ENCODE measurements at places on chromosomes 7 and 10. TPM values are rescaled to one million over a fixed set of nuclear protein-coding genes. Genes with fewer than 3 reads are reported as not detected.

DNA sequence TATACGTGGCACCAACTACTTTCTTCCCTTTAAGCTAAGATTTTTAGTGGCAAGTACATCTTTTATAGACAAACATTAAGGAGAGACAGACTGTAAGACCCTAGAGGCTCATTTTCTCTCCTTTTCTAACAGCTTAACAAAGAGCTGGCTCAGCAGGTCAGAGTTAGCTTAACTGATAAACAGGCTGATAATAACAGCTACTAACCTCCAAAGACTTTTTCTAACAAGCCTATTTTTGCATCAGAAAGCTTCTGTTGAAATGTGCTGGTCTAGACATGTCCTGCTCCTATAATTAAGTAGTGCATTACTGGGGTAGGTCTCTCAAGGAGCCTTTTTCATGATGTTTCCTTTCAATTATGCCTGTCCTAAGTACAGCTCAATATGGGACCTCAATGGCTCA is 238.2 kb upstream of the FAM3C start:
- no peak for DNase-seq

DNA sequence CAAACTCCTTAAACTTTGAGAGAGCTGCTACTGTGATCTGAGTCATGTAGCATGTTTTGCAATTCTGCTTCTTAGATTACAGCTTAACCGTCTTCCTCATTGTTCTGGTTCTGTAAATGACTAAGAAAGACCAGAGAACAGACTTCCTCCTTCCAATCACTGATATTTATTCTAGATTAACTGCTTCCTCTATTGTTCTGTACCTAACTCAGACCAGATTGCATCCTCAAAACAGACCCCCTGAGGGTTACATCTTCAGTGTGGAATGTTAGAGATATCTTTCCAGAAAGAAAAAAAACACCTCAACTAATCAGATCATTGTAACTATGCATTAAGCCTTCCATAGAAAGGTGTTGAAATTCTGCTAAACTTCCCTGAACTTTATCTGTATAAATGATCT is 5.7 kb upstream of the PIP start:
- peak; percentile 41 for DNase-seq

GRCh38 chr7:28479507-28479947 is 67.2 kb downstream of the CREB5 start:
- DNase-seq: no peak

DNA sequence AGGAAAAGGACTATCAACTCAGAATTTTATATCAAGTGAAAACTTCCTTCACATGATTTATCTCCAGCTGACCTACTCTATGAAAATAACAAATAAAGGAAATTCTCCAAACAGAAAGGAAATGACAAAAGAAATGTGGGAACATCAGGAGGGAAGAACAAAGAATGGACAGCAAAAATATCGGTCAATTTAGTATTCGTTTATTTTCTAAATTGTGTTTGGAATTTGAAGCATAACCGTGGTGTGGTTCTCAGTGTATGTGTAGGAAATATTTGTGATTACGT is 8.7 kb downstream of the WDR37 start:
- DNase-seq: no peak

GRCh38 chr10:101290881-101291280 is 61.6 kb upstream of the LBX1 start:
- no peak for DNase-seq

The SPDYE5 gene
- not detected for polyA plus RNA-seq

The DENND2A gene
- polyA plus RNA-seq: 0.37 TPM

The VWA2 gene
- not detected for polyA plus RNA-seq

The ORC5 gene
- 28.4 TPM for polyA plus RNA-seq
